ENCODE measurements at places on chromosomes 4 and X.

- DNase-seq, result no peak
Measured at GRCh38 chr4:2172627-2173231, 69.2 kb downstream of the HAUS3 start.

- no peak for DNase-seq
Measured at GRCh38 chr4:94577136-94577535, 125.4 kb downstream of the PDLIM5 start.

DNA sequence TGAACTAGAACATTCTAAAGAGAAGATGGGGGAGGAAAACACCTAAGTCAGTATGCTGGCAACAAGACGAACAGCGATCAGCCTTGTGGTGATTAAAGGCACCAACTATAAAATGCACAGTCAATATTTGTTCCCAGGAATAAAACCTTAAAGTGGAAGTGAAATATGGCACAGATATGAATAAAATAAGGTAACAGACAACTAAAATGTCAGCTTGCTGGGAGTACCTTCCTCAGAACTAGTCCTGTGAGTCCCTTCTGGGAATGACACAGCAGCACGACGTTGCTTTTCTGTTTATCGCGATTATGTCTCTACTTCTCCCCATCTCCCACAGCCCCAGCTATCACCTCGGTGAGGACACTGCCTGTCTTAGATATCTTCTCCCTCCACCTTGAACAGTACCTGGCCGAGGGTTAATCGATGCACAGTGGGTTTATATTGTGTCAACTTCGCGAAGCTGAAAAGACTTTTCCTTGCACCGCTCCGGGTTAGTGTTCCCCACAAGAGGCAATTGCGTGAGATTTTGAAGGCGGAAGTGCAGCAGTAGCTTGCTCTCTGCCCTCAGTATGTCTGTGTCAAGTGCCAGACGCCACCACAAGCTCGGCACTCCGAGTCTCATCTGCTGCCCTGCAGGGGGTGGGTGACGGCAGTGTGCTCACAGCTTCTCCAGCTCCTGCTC, 17.4 kb downstream of the MTNR1A start:
- DNase-seq, result no peak

DNA sequence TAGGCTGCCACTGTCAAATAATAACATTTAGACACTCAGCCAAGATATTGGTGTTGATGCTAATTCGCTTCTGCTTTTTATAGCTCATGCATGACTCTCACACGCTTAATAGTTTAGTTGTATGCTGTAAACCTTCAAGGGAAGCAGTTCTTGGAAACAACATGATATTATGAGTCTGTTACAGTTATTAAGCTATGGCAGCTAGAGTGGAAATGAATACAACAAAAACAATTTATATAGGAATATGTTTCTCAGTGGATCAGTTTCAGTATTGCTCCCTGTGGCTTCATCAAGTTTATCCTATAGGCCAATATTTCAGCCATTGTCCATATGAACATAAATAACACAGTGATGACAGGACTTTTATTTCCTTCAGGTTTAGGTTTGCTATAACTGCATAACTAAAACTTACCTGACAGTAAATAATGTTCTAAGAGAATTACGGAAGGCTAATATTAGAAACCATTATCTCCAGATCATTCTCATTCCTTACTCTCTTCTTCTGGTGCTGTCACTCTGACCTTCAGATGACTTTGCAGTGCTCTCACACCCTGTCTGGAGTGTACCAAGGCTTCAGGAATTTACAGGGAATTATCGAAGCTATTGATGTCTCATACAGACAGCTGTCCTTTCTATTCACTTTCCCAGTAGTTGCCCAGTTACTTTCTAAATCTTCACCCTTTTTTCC, 555.0 kb downstream of the ANKRD50 start:
- no peak for DNase-seq

- no peak for DNase-seq
Measured at GRCh38 chr4:140688711-140689598, 67.2 kb downstream of the TBC1D9 start.

GRCh38 chr4:99029852-99030251, 34.3 kb downstream of the METAP1 start:
- no peak for DNase-seq

DNA sequence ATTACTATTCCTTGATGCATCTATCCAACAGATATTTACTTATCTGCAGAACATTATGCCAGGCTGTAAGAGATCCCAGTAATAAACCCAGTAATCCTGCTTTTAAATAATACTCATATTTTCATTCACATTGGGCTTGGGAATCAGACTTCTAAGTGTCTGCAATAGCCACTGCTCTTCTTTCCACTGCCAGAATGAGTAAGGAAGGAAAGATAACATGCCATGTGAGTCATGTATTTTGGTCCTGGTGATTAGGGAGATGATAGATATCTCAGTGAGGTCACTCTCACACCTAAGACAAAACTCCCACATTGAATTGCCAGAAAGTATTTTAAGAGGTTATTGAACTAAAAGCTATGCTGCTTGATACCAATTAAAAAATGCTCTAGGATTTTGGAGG, 13.9 kb upstream of the HEPH start:
- DNase-seq, result no peak
